ENCODE measurements at places on chromosomes 6 and 20.

GRCh38 chr20:21228511-21228910, 74.6 kb upstream of the XRN2 start:
- no peak for DNase-seq

DNA sequence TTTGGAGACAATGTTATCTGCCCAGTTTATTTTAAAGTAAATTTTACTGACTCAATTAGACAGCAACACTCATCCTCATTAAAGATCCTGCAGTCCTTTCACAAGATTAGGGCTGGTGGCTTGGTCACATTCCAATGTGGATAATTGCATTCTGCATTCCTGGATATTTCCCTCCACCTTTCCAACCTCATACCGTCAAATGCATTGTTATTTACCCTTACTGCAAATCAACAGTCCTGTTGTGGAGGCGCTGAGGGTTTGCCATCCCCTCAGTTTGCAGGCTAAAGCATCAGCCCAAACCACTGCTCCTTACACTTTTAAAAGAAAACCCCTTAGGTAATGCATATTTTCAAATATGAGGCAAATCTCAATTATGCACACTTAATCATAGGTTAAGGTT, 5.4 kb downstream of the CITED2 start:
- no peak for DNase-seq

GRCh38 chr6:111803804-111804203, 69.4 kb downstream of the FYN start:
- peak; percentile 75 for DNase-seq

DNA sequence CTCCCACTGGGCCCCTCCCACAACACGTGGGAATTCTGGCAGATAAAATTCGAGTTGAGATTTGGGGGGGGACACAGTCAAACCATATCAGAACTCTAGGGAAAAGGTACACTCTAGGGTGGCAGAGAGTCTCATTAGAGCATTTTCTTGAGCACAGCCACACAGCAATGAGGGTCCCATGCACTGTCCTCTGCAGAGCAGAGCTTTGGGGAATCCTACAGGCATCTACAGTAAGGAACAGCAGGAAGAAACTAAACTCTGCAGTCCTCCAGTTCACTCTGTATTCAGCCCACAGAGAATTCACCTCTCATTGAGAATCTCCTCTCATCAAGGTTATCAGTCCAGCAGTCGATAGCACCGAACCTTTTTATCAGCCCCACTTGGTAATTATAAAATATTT, 438.6 kb upstream of the NOX3 start:
- DNase-seq, result no peak

GRCh38 chr6:44682280-44682679, 294.8 kb downstream of the CDC5L start:
- DNase-seq, result no peak

GRCh38 chr6:8415913-8416312, 19.4 kb downstream of the SLC35B3 start:
- DNase-seq, result no peak

GRCh38 chr6:73050706-73051105, 174.6 kb downstream of the KHDC1L start:
- no peak for DNase-seq

GRCh38 chr6:159067334-159067733, 22.5 kb upstream of the TAGAP start:
- no peak for DNase-seq

GRCh38 chr20:57236813-57237584, 29.4 kb downstream of the BMP7 start:
- no peak for DNase-seq

DNA sequence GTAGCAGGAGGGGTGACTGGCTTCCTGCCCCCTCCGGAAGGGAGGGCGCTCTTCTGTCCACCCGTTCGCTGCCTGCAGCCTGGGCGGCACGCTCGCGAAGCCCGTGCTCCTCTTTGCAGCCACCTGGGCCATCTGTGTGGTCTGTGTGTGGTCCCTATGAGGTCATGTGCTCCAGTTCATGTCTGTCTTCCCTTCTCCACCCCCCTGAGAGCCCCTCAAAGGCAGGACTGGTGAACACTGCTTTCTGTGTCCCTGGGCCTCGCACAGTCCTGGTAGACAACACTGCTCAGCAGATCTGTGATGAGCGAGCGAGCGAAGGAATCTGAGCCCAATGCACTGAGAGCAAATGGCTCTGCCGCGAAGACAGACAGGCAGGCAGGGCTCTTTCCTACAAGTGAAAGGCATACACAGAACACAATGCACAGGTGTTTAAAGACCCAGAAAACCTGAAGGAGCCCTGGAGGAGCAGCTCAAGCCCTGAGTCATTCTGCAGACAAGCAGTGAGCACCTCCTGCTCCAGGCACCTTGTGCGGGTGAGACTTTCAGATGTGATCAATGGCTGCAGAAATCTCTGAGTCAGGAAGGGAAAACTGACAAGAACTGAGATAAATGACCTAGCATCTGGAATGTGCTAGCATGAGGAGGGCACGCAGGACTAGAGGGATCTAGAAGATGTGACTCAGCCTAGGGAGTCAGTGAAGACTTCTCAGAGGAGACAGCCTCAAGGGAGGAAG, 27.1 kb downstream of the PPP1R3G start:
- DNase-seq, result no peak

DNA sequence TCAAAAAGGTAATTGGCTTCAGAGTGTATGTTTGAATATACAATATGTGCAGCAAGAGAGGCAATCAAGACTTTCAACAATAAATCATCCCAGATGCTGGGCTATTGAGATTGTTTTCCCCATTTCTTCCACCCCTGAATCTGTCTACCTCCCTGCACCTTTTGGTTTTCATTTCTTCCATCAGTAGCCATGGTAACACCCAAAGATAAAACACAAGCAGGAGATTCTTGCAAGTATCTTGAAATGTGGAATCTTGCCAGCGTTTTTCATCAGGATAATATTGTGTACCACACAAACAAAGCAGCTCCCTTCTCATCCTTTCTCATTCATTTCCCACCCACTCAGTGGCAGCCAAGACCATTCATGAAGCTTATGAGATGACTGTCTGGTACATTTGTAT, 73.0 kb upstream of the NRSN1 start:
- DNase-seq, result no peak

GRCh38 chr20:61157301-61157700, 94.8 kb upstream of the CDH4 start:
- DNase-seq, result no peak

DNA sequence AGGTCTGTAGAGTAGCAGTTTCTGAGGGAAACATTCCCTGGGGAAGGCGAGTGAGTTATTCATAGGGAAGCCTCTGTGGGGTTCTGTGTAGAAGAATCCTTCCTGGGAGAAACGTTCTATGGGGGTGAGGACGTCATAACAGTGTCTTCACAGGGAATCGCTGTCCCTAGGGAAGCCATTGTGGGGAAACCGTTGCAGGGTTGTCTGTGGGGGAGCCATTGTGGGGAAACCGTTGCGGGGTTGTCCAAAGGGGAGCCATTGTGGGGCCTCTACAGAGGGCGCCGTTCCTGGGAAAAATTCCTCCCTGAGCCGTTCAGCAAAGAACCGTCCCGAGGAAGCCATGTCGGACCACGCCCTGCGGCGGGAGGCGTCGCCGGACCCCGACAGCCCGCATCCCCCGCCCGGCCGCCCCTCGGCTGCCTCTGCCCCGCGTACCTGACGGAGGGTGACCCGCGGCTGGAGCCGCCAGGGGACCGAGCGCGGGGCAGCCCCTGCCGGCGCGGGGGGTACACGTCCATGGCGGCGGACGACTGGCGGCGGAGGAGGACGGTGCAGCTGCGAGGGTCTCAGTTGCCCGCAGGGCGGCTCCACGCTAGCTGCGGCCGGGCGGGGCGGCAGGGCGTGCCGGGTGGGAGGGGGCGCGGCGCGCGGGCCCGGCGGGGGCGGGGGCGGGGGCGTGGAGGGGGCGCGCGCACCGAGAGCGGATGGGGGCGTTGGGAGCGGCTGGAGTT, at the start of gene DNAAF9:
TSS of gene DNAAF9 (minus strand) at position 630 of the 731 bp plus-strand sequence. CDS start at position 518, 112 bp downstream.
- DNase-seq, result peak; percentile 52

GRCh38 chr6:12241493-12242175, 48.5 kb upstream of the EDN1 start:
- no peak for DNase-seq

GRCh38 chr20:32357375-32357868, 709 bp upstream of the ASXL1 start:
- DNase-seq, result no peak

- no peak for DNase-seq
Observed at GRCh38 chr20:51397137-51397536, 145.4 kb downstream of the NFATC2 start.

DNA sequence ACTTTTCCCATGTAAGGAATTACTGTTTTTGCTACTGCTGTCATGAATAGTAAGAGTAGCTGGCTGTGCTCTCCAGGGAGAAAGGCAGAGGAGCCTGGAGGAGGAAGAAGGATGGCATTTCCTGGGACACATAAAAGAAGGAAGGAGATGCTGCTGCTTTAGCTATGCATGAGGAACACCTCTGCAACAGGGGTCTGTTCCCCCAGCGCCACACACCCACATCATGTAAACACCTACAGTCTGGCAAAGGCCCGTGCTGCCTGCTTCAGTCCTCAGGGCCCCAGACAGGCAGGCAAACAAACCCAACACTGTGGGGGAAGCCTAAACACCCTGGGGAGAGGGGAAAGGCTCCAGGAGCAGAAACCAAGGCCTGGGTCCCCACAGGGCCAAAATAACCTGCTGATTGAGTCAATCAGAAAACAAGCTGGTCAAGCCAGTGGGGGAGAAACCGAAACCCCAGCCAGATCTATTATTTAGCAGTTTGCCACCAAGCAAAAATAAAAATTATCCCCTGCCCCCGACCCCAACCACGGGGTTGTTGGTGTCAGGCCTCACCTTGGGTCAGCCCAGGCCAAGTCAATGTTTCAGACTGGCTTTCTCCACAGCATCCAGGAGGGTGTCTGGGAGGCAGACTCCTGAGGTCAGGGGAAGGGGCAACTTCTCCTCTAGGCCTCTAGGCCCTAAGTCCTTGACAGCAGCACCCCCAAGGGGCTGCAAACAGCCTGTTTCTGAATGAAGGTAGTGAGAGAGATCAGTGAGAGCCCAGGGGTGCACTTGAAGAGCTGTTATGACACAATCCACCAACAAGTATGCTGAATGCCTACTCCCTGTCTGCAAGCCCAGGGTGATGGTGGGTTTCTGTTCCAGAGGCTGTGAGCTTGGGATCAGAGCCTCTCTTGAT, 34.6 kb upstream of the SCUBE3 start:
- DNase-seq, result no peak
